ENCODE measurements at places on chromosomes 1 and 21.

GRCh38 chr21:44984792-44985440 lies 45.1 kb downstream of the SLX9 start:
- H3K27me3 ChIP-seq: no peaks in the 10 kb centered on the region
- no peak for DNase-seq
- H3K4me3 ChIP-seq: no peak overlapping the region
- peak overlapping the region; percentile 18 for H3K27ac ChIP-seq
- H3K36me3 ChIP-seq: no peaks in the 10 kb centered on the region
- no peaks in the 10 kb centered on the region for H3K4me1 ChIP-seq

DNA sequence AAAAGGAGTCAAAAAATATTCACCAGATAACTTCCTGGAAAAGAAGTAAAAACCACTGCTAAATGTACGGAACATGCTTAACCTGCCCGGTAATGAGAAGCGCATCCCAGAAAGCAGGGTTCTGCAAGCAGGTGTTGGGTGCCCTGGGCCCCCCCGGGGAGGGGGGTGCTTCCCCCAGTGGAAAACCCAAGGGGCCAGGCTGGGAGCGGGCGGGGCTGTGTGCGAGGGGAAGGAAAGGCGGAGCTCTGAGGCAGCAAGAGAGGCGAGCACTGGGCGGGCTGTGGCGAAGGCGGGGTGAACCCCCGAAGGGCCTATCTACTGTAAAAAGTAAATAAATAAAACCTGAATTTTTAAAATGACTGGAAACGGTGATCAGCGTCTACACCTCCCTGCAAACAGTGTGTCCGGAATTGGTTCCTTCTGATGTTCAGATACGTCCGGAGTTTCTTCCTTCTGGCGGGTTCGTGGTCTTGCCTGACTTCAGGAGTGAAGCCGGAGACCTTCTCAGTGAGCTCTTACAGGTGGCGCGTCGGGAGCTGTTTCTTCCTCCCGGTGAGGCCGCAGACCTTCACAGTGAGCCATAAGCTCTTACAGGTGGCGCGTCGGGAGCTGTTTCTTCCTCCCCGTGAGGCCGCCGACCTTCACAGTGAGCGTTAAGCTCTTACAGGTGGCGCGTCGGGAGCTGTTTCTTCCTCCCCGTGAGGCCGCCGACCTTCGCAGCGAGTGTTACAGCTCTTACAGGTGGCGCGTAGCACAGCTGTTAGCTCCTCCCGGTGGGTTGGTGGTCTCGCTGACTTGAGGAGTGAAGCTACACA lies 13.4 kb downstream of the FTCD start:
- peak; percentile 20 for DNase-seq
- H3K27me3 ChIP-seq: no peaks in the 10 kb centered on the region
- no peak overlapping the region for H3K4me3 ChIP-seq

DNA sequence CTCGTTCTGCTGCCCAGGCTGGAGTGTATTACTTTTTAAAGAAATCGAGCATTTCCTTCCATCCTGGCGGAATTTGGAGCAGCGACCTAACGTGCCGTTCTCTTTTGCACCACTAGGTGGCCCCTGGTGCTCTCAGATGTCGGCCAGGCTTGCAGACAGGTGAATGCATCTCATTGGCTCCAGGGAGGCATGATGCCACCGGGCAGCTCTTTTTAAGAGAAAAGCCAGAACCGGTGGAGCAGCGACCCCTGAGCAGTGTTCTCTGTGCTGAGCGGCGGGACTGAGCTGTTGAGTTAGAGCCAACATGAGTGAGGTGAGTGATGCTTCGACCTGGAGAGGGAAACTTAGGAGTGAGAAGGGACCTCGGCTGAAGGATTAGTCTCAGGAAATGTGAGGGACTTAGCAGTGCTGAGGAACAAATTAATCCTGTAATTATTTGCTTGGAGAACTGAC lies at the start of gene PCP4:
Gene PCP4 (plus strand): TSS at position 241 of the 453 bp plus-strand sequence. CDS start 64 bp downstream, at position 305.
- no peaks in the 10 kb centered on the region for H3K4me1 ChIP-seq
- H3K4me3 ChIP-seq: no peak within 1 kb of the TSS
- DNase-seq: peak; percentile 45
- H3K27ac ChIP-seq: peak within 1 kb of the TSS; percentile 41
- H3K36me3 ChIP-seq: no peaks in the 10 kb centered on the region

DNA sequence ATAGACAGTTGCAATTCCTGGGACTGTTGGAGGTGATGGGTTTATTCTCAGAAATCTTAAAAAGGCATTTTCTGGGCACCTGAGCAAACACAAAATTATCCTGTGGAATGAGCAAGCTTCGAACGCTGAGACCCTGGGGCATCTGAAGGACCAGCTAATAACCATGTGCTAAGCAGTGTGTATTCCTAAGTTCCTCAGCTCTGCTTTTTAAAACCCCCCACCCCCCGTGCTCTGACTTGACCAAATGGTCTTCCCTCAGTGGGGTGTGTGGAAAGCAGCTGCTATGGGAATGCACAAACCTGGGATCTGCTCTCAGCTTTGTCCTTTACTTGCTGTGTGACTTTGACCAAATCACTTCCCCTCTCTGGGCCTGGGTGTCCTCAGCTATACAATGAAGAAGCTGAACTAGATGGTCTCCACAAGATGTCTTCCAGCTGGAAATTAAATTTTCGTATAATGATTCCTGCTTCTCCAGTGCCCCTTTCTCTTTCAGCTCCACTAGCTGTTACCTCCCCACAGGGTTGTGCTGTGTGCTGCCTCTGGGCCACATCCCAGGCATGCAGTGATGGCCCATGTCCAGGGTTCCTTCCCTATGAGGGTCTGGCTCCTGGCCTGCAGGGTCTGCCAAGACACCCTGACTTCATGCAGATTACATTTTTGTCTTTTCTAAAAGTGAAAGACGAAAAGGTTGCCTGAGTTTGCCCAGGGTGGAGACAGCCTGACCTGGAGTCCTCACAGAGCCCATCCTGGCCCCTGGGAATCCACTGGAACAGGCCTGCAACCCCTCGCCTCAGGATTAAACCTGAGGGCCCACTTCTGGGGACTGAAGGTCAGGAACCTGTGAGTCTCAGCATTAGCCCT lies 14.9 kb upstream of the CD247 start:
- H3K27ac ChIP-seq: no peak overlapping the region
- H3K4me3 ChIP-seq: no peak overlapping the region
- H3K4me1 ChIP-seq: no peaks in the 10 kb centered on the region
- H3K36me3 ChIP-seq: no peaks in the 10 kb centered on the region
- peak; percentile 31 for DNase-seq

DNA sequence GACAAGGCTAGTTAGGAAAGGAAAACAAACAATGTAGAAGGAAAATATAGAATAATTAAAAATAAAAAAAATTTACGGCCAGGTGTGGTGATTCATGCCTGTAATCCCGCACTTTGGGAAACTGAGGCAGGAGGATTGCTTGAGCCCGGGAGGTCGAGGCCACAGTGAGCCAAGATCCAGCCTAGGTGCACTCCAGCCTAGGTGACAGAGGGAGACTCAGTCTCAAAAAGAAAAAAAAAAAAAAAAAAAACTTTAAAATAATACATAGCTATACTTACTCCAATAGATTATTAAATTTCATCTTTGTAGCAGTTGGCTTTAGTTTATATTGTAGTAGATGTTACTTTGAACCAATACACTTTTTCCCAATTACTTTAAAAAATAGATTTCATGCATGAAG lies 32.0 kb downstream of the LIN9 start:
- H3K4me3 ChIP-seq: no peak overlapping the region
- H3K36me3 ChIP-seq: no peaks in the 10 kb centered on the region
- no peaks in the 10 kb centered on the region for H3K27me3 ChIP-seq
- no peak for DNase-seq
- no peaks in the 10 kb centered on the region for H3K4me1 ChIP-seq

DNA sequence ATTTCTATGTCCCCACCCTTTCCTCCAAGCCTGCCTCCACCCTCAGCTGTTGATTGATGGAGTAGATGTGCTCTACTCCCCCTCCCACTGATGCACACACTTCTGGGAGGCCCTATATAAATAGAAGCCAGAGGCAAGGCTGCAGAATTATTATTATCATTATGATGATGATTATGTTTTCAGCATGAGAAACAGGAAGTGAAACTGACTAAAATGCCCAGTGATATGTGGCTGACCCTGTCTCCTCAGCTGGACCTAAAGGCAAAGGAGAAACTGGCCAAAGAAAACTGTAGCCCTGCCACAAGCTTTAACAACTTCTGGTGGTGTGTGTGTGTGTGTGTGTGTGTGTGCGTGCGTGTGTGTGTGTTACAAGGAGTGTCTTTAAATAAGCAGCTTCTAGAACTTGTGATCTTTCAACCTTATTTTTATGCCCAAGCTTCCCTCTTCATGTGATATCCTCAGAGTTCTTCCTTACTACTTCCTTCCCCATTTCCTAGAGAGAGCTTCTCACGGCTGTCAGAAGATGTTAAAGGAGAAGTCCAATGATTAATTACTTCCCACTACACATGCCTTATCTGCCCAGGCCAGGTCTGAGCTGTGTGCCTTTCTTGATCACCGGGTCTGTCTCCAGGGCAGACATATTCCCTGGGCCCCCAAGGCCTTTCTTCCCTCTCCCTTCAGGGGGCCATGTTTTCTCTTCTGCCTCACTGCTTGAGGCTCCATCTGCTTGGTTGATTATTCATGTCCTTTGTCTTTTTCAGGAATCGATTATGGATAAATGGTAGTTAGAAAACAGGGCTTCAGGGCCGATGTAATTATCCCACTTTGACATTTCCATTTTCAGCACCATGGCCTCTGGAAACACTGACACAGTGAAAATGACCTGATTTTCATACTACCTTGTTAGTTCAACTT lies 11.6 kb upstream of the MAPKAPK2 start:
- DNase-seq: no peak
- H3K4me3 ChIP-seq: no peak overlapping the region
- peak overlapping the region; percentile 87 for H3K27ac ChIP-seq
- no peaks in the 10 kb centered on the region for H3K36me3 ChIP-seq
- H3K4me1 ChIP-seq: peaks cover 7% of the 10 kb centered on the region

- H3K4me1 ChIP-seq: no peaks in the 10 kb centered on the region
- no peak overlapping the region for H3K4me3 ChIP-seq
- H3K36me3 ChIP-seq: no peaks in the 10 kb centered on the region
- DNase-seq: no peak
- H3K27me3 ChIP-seq: no peaks in the 10 kb centered on the region
Measured at GRCh38 chr1:223473601-223474344, 80.6 kb downstream of the CCDC185 start.

DNA sequence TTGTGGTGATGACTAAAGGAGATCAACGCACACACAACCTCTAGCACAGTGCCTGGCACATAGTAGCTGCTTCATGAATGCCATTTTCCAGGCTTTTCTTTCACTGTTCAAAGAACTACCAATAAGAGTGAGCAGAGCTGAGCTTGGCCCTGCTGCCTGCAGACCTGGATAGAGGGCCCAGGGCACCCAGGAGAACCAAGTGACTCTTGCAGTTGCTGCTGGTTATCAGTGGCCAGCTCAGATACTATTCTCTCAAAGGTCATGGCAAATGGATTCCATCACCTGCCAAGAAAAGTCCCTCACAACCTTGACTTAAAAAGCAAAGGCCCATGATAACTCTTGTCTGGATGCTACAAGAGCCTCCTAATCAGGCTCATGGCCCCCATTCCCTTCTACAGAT lies 41.7 kb downstream of the PLPP3 start:
- no peak overlapping the region for H3K4me3 ChIP-seq
- no peak overlapping the region for H3K27ac ChIP-seq
- H3K36me3 ChIP-seq: no peaks in the 10 kb centered on the region
- no peaks in the 10 kb centered on the region for H3K4me1 ChIP-seq
- DNase-seq: no peak

GRCh38 chr1:96074876-96075577 lies 646.6 kb upstream of the PTBP2 start:
- no peak overlapping the region for H3K27ac ChIP-seq
- H3K27me3 ChIP-seq: no peaks in the 10 kb centered on the region
